Central memory CD8-positive, alpha-beta T cell (primary cell): ENCODE measurements at places on chromosomes 5 and 9.

DNA sequence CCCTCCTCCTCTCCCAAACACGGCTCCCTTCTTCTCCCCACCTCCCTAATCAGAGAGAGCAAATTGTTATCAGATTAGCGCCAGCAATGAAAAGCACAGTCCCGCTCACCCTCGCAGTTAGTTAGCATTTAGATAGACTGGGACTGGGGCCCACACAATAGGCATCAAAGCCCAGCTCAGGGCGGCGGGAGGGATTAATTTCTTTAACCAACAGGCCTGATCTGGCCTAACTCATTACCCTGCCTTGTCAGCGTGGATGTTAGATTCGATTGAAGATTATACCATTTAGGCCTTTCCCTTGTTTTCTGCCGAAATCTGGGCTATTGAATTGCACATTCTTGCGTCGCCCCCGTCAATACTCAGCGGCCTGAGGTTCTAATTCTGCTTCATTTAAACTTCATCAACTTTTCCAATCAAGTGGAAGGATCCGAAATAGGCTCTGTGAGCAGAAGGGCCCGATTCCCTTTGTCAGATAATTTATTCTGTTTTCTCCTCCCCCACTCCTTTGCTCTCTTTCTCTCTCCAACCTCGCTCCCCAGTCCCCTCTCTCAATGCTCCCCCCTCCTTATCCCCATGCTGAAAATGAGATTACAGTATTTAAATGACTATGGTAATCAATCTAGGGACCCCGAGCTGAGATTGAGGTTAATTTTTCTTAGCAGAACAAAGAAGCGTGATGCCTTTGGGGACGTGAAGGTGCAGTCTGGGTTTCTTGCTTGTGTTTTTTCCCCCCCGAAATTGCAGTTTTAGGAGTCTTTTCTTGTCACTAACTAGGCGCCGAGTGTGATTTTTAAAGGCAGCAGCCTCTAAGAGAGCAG lies 15.1 kb downstream of the CFAP77 start:
- no peaks in the 10 kb centered on the region for H3K36me3 ChIP-seq
- DNase-seq: no peak
- H3K27me3 ChIP-seq: peaks cover 99% of the 10 kb centered on the region
- no peak overlapping the region for H3K27ac ChIP-seq

DNA sequence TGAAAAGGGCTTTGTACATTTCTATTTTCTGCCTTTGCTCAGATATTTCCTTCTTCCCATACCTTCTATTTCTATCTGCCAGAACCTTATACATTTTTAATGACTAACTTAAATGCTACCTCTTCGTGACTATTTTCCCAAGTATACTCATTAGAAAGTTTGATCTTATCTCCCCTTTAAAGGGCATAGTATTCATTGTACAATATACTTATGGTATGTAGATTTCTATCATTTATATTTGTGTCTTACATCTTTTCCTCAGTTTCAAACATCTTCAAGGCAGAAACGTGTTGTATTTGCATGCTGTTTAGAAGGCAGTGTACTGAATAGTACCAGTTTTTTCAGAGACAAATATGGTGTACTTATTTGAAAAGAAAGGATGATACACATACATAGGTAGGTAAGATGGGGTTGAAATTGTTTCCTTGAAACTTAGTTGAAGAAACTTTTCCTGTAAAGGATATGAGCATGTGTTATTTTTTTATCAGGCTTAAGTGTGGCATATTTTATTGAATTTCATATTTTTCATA lies 518.1 kb upstream of the NUDT12 start:
- H3K36me3 ChIP-seq: no peaks in the 10 kb centered on the region
- H3K27me3 ChIP-seq: no peaks in the 10 kb centered on the region
- no peaks in the 10 kb centered on the region for H3K4me1 ChIP-seq
- DNase-seq: no peak

GRCh38 chr5:88877826-88878225 lies 5.2 kb downstream of the MEF2C start:
- peaks cover 7% of the 10 kb centered on the region for H3K27me3 ChIP-seq
- peaks cover 5% of the 10 kb centered on the region for H3K4me1 ChIP-seq
- no peak for DNase-seq
- no peak overlapping the region for H3K27ac ChIP-seq
- H3K4me3 ChIP-seq: no peak overlapping the region

GRCh38 chr9:26956860-26957233 lies 635 bp downstream of the IFT74 start:
- peak overlapping the region; percentile 85 for H3K4me3 ChIP-seq
- peaks cover 14% of the 10 kb centered on the region for H3K36me3 ChIP-seq
- no peaks in the 10 kb centered on the region for H3K27me3 ChIP-seq
- H3K4me1 ChIP-seq: peaks cover 26% of the 10 kb centered on the region
- no peak for DNase-seq
